ENCODE measurements at places on chromosomes 5 and 9.
A peak's percentile ranks its signal among the peaks of the same experiment; 100 is the strongest.

DNA sequence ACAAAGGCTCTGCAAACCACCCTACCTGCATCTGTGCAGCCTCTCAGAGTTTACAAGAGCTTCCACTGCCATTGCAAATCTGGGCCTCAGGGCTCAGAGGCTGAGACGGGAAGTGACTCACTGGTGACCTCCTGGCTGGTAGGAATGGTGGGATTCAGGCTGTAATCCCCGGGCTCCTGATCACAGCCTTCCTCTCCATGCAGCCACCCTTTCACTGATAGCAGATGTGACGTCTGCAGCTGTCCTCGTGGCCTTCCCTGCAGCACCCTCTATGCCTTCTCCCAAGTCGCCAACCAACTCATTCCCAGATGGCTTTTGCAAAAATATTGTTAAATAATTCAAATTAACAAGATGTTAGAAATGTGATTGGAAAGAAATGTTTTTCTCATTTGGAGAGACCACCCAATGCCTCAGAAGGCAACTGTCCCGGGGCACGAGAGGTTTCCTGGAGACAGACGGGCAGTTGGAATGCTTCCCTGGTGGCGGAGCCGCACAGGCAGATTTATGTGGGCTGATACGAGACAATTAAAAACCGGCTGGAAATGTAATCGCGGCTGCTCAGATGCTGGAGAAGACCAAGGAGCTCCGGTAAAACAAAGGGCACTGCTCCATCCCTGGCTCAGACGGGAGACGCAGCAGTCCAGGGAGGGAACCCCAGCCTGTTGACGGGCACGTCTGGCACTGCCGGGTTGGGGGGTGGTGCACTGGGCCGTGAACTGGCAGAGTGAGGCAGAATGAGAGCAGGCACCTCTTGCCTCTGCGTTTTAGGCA lies 34.4 kb upstream of the SLC25A51 start:
- DNase-seq = no peak

DNA sequence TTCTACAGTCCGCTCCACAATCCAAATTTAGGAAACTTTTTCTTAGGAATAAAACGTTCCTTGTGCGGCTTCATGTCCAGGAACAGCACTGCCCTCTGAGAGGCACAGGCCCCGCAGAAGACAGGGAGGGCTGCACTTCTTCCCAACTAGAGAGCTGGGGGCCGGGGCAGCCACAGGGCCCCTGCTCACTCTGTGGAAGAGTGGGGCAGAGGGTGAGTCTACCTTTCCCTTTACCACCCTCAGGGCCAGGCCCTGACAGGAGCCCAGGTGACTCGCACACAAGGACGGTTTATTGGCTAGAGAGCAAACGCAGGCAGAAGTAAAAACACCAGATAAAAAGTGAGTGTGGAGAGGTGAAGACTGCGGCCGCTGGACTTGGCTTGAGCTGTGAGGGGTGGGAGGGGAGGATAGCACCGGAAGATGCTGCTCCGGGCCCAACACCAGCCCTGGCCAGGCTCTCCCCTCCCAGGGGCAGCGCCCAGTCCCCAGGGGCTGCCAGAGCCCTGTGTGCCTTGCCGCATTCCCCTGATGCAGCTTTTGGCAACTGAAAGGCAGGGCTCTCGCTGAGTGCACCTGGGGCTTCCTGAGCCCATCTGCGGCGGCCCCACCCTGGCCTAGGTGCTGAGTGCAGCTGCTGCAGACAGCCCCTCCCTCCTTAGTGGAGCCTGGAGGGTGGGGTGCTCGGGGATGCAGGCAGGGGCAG lies 20.2 kb downstream of the SH3GLB2 start:
- DNase-seq = no peak

DNA sequence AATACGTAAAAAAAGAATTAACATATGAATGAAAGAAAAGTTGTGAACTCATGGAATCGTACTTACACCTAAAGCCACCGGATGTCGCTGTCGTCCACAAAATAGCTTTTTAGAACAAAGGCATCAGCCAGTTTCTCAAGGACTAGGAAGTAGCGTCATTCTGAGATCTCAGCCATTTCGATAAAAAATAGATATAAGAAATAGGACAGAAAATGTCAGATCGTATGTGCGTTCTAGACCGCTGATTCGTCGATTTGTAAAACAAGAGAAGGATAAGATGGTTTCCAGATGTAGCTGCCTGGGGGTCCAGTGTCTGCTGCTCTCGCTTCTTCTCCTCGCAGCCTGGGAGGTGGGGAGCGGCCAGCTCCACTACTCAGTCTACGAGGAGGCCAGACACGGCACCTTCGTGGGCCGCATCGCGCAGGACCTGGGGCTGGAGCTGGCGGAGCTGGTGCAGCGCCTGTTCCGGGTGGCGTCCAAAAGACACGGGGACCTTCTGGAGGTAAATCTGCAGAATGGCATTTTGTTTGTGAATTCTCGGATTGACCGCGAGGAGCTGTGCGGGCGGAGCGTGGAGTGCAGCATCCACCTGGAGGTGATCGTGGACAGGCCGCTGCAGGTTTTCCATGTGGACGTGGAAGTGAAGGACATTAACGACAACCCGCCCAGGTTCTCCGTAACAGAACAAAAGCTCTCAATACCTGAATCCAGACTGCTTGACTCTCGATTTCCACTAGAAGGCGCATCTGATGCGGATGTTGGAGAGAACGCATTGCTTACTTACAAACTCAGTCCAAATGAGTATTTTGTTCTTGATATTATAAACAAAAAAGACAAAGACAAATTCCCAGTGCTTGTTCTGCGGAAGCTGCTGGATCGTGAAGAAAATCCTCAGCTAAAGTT lies at the start of gene PCDHA10:
Gene PCDHA10 (plus strand): TSS at position 126 of the 903 bp plus-strand sequence. CDS start 152 bp downstream, at position 278.
- DNase-seq = peak; percentile 52

DNA sequence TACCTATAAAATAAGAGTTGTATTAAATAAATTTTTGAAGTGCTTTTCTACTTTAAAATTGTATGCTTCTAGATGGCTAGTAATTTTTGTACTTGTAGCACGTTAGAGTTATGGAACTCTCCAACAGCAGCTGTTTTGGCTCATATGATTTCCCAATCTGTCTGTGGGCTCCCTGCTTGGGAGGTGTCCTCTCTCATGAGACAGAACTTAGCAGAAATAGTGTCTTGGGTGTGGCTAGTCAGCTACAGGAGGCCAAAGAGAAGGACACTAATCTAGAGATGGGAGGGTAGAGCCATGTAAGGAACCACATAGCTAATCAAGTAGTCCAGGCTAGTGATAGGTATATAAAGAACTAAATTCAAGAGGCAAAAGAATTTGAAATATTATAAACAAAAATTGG lies 78.4 kb upstream of the DAB2 start:
- peak; percentile 49 for DNase-seq

DNA sequence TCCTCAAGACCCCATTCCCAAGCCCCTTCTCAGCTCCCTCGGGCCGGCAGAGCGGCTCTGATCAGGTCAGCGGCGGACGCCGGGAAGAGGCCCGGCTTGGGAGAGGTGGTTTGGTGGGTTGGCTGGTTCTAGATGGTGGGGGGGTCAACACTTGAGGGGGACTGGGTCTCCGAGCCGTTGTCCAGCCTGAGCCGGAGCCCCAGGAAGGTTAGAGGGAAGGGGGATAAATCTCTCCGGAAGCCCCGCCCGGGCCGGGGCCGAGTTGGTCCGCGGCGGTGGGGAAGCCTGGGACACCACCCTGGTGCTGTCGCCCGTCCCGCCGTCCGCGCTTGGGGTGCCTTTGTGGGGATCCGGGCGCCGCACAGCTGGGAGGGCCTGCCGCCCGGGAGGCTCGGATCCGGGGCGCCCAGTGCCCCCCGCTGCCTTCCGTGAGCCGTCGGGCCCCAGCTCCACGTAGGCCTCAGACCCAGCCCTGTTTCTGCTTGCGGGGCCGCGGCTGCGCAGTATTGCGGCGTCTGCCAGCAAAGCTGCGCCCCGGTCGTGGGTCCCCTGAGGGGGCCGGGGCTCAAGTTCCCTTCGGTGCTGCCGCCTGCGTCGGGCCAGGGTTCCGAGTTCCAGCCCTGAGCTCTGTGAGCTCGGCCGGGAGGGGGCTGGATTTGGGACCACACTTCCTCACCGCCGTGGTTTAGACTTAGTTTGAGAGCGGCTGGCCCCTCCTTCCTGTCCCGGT lies 542 bp upstream of the TRIM52 start:
- peak; percentile 89 for DNase-seq

GRCh38 chr5:170307575-170308465 lies 10.2 kb upstream of the LCP2 start:
- peak; percentile 92 for DNase-seq
